ENCODE measurements at places on chromosomes 16 and 17.

GRCh38 chr16:23584186-23585076 lies 11.7 kb downstream of the NDUFAB1 start:
- no peak for DNase-seq

- no peak for DNase-seq
These were observed 244.9 kb downstream of the FTO start for GRCh38 chr16:53948734-53949430.

GRCh38 chr17:74663561-74663960 lies 40.0 kb upstream of the CD300E start:
- DNase-seq, result no peak

- no peak for DNase-seq
These were observed 55.2 kb upstream of the MED9 start for GRCh38 chr17:17421346-17422216.

DNA sequence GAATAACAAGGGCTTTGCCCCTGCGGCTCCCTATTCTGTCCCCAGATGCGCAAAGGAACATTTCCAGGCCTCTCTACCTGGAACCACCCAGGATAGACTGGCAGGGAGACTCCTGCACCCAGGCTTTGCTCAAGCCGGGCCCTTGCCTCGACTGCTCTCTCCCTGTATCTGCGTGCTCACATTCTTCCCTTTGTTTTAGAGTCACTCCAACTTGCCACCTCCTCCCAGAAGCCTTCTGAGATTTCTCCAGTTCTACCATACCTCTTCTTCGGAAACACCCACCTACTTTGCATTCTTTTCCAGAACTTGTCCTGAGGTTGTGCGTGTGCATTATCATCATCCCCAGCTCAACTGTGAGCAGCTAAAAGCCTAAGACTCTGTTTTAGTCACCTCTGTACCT lies 3.0 kb downstream of the CES5A start:
- no peak for DNase-seq

DNA sequence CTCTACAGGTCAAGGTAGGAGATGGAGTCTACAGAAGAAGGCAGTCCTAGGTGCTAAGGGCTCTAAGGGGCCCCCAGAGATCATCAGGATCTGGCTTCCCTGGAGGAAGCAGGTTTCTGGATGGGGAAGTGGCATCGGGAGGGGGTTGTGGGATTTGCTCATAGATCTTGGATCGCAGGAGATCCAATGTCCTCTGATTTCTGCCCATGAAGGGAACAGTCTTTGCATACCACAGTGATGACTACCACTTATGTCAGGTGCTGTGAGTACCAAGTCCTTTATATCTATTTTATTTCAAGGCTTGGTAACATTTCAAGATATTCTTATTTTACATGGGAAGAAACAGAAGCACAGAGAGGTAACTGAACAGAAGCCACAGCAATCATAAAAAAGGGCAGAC lies 164.0 kb downstream of the RGS9 start:
- no peak for DNase-seq

- no peak for DNase-seq
These were observed 26.1 kb downstream of the CACNA1G start for GRCh38 chr17:50586421-50587247.

DNA sequence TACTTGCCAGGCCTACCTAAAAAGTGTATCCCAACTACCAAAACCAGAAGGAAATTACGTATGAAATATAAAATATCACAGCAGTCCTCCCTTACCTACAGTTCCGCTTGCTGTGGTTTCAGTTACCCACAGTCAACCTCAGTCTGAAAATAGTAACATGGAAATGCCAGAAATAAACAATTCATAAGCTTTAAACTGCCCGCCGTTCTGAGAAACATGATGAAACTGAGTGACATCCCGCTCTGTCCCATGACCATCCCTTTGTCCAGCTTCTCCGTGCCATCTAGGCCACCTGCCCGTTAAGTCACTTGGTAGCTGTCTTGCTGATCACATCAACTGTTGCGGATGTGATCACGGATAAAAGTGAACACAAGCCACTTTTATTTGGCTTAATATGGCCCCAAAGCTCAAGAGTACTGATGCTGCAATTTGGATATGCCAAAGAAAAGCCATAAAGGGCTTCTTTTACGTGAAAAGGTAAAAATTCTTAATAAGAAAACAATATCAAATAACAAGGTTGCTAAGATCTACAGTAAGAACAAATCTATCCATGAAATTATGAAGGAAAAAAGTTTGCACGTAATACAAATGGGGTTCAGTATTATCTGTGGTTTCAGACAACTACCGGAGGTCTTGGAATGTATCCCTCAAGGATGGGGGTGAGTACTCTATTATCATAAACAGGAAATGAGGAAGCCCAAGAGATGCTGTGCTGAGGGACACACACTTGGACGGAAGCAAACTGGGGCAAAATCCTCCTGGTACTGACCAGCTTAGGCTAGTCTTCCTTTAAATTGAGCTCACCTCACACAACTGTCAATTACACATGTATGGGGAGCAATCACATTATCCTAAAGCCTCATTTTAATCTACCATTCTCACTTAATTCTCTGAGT lies 8.2 kb downstream of the USP22 start:
- peak; percentile 62 for DNase-seq

DNA sequence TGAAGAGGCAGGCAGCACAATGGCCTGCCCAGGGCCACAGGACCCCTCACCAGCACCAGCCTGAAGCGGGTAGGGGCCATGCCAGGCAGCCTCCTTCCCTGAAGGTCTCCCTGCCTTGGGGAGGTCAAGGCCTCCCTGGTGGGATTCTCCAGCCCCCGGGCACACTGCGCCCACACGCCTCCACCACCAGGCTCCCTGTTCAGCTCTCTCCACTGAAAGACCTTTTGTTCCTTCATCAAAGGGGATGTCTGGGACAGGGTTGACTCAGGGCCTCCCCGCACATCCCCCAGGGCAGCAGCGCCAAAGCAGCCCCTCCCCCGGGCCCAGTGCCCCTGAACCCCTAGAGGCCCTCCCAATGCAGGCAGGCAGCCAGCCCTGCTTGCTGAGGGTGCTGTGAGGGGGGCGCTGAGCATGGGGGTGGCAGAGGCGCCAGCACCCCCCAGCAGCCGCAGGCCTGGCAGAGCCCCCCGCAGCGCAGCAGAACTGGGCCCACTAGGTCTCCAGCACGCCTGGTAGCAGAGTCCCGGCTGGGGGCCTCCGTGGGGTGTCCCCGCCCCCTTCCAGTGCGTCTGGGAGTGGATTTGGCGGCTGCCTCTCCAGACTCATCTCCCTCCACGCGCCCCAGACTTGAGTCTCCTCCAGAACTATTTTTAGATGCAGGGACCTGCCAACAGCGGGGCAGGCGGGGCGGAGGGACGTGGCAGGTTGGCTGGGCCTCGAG lies 13.1 kb downstream of the BCAR1 start:
- DNase-seq, result no peak

GRCh38 chr17:40181205-40181604 lies 3.9 kb downstream of the RAPGEFL1 start:
- no peak for DNase-seq

- DNase-seq, result no peak
These were observed 4.1 kb upstream of the C1QTNF1 start for GRCh38 chr17:79019632-79020584.

DNA sequence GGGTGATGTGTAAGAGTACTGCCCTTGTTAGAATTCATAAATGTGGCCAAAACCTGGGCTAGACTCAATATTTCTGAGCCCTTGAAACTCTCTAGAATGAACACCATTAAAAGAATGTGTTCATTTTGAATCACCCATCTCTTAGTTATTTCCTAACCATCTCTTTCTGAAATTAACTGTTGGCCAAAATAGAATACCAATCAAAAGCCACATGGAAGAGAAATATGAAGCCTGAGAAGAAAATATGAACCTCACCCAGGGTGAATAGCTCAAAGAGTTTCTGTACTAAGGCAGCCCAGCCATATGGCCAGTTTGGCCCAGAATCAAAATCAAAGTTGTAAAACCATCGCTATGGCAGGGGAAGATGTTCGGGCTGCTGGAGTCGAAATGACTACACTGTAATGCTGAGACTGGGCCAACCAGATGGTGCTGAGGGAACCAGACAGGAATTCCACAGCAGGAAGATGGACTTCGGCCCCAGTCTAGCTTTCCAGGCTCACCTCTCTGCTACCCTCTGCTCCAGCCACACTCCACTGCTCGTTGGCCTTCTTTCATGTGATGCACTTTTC lies 154.3 kb upstream of the ZFHX3 start:
- no peak for DNase-seq

- no peak for DNase-seq
These were observed 16.0 kb downstream of the KRT33A start for GRCh38 chr17:41334385-41335305.

DNA sequence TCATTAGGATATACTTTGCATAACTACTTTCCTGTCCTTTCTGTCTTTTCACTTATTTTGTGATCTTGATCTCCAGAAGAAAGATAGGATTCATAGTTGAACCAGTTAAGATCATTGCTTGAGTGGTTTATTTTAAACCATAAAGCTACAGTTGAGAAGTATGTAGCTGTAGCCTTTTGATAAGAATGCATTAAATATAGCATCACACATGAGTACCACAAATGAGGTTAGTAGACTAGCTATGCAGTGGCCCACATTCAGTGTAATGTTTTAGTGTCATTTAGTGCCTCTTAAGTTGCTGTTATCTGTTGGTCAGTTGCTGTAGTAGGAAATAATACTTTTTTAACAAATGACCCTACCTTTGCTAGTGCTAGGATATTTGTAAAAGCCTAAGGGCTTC lies 1.3 kb downstream of the NLK start:
- no peak for DNase-seq

DNA sequence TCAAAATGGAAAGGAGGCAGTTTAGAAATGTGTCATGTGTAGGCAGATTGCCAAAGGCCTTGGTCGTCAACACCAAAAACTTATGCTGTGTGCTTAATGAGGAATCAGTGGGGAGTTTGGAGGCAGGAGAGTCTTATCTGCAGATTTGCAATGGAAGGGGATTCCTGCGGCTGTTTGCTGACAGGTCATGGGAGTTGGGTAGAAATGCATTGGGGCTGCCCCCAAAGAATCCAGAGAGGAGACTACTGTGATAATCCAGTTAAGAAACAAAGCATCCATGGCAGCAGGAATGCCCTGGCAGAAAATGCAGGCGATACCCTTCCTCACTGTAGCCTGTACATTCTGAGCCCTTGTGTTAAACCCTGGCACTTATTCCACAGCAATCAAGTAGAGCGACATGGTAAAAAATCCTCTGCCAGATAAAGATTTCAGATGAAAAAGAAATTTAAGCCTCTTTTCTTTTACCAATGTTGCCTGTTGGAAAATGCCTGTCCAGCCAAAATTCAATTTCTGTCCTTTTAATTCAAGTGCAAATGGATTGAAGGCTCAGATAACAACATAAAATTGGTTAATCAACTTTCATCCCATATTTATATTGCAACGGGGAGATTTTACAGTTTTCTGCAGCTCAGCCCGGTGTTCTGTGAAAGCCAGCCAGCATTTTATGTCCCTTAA lies 491.0 kb upstream of the CDH5 start:
- DNase-seq, result no peak

DNA sequence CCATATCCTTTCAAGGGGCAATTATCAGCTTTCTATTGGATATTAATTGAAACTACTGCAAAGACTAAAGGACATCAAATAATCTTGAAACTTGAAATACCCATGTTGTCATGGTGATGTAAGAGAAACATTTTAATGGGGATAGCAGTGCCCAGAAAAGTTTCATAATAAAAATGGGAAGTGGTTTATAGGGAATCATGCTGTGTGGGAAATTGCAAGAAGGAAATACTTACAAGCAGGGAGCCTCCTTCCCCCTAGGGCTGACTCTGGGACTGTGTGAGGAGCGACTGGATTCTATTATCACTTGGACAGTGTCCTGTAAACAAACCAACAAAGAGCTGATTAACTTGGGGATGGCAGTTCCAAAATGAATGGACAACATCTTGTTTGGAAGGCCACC lies 1393.1 kb upstream of the GOT2 start:
- no peak for DNase-seq

DNA sequence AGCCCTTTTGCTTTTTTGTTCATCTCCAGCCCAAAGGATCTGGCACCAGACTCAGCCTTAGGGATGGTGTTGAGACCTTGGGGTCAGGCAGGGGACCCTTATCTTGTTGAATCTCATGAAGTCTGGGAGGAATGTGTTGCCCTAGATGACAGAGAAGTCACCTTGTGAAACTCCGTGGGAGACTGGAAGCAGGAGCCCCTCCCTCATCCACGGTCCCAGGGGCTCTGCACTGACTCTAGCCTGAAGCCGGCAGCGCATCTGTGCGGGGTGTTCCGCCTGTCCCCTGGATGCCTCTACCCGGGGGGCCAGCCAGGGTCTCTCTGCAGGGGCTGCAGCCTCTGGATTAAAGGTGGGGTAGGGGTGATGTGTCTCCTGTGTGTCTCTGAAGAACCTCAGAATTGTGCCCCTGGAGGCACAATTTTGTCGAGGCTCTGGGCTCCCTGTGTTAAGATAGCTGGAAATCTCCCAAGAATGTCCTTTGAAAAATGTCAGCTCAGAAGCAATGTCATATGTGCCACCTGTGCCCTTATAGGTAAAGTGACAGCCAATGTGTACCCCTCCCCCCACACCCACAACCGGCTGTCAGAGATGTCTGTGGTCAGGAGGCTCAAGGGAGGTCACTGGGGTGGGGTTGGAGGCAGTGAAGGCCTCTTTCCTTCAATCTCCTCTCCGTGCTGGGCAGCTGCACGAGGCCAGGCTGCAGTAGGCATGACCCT lies 32.1 kb upstream of the CDC42EP4 start:
- no peak for DNase-seq

Measured in activated naive CD4-positive, alpha-beta T cell treated with anti-CD3 and anti-CD28 coated beads, Interleukin-2, amount 50 U/mL, for 72 hours (primary cell).